Muscle of back (tissue), 13 donors: ENCODE measurements at places on chromosomes 4 and X. TPM values are rescaled to one million over a fixed set of nuclear protein-coding genes. Genes with fewer than 3 reads are reported as not detected.

- DNase-seq, result no peak
Measured at GRCh38 chr4:167779280-167779679, 313.1 kb upstream of the ANXA10 start.

DNA sequence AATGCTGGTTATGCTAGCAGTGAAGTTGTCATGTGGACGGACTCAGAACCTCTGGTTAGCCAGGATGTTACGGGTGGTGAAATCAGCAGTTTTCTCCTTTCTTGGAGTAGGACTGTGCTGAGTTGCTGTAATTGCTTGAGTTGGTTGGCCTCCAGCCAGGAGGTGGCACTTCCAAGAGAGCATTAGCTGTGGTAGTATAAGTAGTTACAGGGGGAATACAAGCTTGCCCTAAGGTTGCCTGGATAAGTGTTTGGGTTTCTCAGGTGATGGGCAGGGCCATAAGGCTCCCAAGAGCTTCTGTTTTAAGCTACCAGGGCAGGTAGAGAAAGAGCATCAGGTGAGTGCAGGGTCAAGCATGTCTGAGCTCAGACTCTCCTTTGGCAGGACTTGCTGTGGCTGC lies 103.0 kb downstream of the ZNF518B start:
- DNase-seq, result no peak

- DNase-seq, result no peak
Measured at GRCh38 chrX:104084534-104085277, 8.7 kb upstream of the TMSB15C start.

DNA sequence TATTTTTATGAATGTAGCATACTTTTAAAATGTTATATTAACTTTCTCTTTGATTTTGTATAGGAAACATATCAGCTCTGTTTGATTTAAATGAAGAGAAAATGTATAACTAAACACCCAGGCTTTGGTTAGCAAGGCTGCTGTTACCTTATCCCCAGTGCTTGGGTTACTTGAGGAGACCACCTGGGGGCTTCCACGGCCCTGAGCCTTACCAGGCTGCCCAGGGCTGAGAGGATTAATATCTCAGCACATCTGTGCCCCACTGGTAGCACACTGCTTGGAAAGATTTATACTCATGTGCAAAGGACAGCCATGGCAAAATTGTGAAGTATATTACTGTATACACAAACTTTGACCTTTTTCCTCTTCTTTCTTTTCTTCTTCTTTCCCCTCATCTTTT lies 752.9 kb downstream of the RAPGEF2 start:
- no peak for DNase-seq

The NSDHL gene
- 12.9 TPM for polyA plus RNA-seq

GRCh38 chr4:37864786-37865185 lies 26.1 kb upstream of the TBC1D1 start:
- DNase-seq, result peak; percentile 27

DNA sequence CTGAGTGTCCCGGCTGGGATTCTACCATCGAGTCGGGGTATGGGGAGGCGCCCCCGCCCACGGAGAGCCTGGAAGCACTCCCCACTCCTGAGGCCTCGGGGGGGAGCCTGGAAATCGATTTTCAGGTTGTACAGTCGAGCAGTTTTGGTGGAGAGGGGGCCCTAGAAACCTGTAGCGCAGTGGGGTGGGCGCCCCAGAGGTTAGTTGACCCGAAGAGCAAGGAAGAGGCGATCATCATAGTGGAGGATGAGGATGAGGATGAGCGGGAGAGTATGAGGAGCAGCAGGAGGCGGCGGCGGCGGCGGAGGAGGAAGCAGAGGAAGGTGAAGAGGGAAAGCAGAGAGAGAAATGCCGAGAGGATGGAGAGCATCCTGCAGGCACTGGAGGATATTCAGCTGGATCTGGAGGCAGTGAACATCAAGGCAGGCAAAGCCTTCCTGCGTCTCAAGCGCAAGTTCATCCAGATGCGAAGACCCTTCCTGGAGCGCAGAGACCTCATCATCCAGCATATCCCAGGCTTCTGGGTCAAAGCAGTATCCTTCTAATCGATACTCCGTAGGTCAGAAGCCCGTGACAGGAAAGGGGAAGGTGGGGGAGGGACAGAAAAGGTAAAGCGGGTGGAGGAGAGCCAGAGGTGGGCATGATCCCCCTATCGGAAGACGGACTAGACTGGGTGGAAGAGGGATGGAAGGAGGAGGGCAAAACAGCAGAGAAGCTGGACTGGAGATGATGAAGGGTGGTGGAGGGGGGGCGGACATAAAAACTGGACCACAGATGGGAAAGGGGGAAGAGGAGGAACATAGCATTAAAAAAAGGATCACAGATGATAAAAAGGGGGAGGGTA lies 828 bp downstream of the TSPYL2 start:
- DNase-seq, result no peak

- peak; percentile 36 for DNase-seq
Measured at GRCh38 chr4:91936311-91936710, 367.5 kb upstream of the GRID2 start.

- no peak for DNase-seq
Measured at GRCh38 chr4:77199276-77199675, 42.3 kb downstream of the CCNG2 start.

The SYNPO2 gene
- 121 TPM for polyA plus RNA-seq

DNA sequence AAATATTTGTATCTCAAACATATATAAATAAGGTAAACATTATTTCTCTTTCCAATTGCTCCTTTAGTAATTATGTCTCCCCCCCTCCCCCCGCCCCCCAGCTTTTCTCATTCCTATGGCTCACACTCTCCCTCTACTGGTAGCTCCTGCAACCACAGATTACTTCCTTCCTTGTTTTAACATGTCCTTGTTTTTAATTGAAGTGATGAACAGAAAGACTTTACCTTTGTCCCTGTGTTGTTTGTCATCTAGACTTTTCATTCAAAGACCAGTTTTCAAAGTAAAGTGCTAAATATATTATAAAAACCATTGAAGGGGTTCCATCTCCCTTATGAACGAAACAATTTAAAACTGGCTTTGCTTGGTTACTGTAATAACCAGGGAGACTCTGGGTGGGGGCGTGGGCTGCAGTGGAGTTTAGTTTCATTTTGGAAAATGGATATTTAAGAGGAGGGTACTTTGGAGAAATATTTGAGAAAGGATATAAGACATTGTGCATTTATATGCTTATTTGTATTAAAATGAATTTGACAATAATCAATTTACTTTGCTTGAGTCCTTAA lies 352.9 kb downstream of the RAPGEF2 start:
- no peak for DNase-seq

The UGT2A1 gene
- polyA plus RNA-seq, result not detected

The PAGE2B gene
- polyA plus RNA-seq, result 0.33 TPM

GRCh38 chr4:8010618-8011017 lies 71.0 kb upstream of the AFAP1 start:
- DNase-seq, result peak; percentile 77

The SLC38A5 gene
- polyA plus RNA-seq, result 5.0 TPM

- DNase-seq, result no peak
Measured at GRCh38 chrX:12868747-12869146, 1.9 kb downstream of the TLR7 start.

The UGT2B17 gene
- not detected for polyA plus RNA-seq

GRCh38 chrX:19964017-19964710 lies 26.7 kb downstream of the BCLAF3 start:
- DNase-seq, result no peak

DNA sequence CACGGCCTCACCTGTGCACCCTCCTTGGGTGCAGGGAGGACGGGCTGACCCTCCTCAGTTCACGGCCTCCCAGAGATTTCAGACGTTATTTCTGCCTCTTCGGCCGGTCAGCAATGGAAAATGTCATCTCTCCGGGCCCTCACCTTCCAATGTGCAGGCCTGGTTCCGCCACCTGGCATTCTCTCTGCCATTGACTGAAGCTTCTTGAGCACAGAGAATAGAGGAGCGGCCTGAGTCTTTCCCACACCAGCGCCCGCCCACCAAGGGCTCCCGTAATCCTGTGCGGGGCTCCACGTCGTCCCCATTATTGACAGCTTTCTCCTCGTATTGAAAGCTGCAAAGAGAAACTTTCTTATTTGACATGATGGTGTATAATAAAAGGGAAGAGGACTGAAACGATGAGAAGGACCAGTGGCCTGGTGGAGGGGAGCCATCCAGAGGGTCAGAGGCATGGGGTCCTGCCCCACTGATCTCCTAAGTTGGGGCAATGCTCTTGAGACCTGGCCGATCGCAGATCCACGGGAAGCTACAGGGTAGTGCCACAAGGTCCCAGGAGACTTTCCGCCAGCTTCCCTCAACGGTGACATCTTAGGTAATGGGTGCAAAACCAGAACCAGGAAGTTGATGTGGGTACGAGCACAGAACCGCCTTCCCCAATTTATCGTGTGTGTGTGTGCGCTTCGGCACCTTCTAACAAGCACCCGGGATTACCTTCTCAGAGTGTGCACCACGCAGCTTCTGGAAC lies 20.6 kb downstream of the HTRA3 start:
- DNase-seq, result no peak

DNA sequence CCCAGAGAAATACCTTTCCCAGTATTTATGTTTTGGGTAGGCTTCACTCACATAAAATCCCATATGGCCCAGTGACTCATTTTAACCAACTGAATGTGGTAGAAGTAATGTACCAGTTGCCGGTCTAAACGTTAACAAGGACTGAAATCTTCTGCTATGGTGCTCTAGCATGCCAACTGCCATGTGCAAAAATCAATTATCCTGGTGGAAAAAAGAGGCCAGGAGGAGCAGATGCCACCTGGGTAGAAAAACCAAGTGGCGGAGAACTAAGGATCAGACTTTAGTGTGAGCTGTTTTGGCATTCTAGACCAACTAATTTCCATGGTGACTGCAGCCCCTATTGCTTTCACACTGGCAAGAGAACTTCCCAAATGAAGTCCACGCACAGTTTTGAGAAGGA lies 1660.7 kb upstream of the ADGRL3 start:
- no peak for DNase-seq
